ENCODE measurements at places on chromosomes 6 and 20.

- no peak for DNase-seq
Measured at GRCh38 chr20:20000211-20000968, 16.8 kb upstream of the NAA20 start.

DNA sequence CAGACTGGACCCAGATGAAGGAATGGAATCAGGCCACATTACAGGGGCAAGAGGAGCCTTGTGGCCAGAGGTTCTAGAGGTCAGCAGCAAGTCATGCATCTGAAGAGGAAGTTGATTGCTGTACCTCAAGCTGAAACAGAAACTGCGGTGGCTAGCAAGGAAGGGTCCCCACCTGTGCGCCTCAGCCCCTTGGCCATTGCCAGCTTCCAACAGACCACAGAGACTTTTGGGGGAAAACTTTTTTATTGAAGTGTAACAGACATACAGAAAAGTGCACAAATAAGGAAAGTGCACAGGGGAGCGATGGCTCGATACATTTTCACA lies 26.8 kb upstream of the SLC9A8 start:
- no peak for DNase-seq

- DNase-seq = no peak
Measured at GRCh38 chr20:63546256-63546955, 1.1 kb downstream of the SRMS start.

DNA sequence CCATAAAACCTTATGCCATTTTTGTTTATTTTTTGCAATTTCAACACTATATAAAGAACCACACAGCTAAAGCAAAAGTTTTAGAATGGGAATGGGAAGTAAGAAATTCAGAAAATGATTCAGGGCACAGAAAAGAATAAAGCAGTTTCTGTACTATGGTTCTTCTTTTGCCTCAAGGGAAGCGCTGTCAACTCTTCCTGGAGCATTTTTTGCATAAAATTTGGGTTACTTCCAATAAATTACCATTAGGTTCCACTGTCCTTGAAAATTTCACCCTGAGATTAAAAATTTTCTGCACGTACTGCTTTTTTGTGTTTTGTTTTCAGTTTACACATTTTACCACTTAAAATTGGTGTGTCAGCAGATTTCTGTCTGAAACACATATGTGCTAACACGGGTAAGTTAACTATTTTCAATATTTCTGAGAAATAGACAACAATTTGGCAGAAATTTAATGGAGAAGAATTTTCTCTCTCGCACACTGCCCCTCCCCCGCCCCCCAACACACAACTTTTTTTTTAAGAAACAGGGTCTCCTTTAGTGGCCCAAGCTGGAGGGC lies 79.6 kb downstream of the ADAT2 start:
- DNase-seq = no peak

GRCh38 chr6:2546901-2547300 lies 203.8 kb downstream of the MYLK4 start:
- DNase-seq = no peak

GRCh38 chr6:1509241-1509640 lies 100.5 kb upstream of the FOXC1 start:
- DNase-seq = no peak

- DNase-seq = no peak
Measured at GRCh38 chr6:22409486-22409885, 112.7 kb upstream of the PRL start.

- peak; percentile 86 for DNase-seq
Measured at GRCh38 chr20:41232973-41233926, 84.3 kb downstream of the ZHX3 start.

DNA sequence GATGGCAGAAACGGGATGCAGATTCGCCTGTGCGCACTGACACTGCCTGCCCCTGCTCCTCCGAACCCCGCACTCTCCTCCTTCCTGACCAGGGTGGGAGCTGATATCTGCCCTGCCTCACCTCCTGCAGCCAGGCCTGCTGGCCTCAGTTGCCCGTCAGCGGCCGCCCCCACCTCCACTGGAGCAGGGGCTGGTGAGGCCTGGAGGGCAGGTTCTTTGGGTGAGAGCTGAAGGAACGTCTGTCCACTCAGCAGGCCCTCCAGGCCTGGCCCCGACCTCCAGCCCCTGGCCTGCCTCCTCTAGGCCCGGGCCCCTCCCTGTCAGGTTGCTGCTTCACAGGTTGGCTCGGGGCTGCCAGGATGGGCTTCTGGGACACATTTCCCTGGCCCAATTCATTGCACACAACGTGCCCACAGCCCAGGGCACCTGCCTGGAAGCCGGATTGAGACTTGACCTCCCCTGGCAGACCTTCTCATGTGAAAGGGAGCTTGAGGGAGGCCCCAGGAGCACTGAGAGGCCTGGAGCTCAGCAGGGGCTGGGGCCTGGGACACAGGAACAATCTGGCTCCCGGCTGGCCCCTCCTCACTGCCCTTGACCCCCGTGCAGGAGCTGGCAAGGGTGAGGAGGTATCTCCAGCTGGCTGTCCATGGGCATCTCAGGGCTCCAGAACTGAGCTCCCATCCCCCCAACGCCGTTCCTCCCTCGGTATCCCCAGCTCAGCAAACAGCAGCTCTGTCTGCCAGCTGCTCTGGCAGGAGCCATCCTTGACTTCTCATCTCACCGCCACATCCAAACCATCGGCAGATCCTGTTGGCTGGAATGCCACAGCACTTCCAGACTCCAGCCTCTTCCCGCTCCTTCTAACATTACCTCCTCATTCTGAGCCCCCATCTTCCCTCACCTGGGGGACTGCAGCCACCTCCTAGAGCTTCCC lies 39.5 kb downstream of the SPDEF start:
- DNase-seq = no peak

DNA sequence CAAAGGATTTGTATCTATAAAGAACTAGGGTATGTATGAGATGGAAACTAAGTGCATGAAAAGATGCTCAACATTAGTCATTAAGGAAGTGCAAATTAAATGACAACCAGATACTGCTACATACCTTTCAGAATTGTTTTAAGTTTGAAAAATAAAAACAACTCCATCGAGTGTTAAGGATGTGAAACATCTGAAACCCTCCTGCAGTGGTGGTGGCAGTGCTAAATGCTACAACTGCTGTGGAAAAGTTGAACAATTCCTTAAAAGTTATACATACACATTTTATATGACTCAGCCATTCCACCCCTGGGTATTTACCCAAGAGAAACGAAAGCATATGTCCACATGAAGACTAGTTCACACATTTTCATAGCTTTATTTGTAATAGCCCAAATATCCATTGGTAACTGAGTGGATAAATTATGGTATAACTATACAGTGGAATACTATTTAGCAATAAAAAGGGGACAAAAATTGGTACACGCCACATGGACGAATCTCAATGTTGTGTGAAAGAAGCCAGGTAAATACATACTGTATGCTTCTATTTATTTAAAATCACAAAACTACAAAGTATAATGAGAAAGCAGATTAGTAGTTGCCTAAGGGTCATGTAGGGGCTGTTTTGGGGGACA lies 10.6 kb downstream of the ARMH2 start:
- DNase-seq = no peak

DNA sequence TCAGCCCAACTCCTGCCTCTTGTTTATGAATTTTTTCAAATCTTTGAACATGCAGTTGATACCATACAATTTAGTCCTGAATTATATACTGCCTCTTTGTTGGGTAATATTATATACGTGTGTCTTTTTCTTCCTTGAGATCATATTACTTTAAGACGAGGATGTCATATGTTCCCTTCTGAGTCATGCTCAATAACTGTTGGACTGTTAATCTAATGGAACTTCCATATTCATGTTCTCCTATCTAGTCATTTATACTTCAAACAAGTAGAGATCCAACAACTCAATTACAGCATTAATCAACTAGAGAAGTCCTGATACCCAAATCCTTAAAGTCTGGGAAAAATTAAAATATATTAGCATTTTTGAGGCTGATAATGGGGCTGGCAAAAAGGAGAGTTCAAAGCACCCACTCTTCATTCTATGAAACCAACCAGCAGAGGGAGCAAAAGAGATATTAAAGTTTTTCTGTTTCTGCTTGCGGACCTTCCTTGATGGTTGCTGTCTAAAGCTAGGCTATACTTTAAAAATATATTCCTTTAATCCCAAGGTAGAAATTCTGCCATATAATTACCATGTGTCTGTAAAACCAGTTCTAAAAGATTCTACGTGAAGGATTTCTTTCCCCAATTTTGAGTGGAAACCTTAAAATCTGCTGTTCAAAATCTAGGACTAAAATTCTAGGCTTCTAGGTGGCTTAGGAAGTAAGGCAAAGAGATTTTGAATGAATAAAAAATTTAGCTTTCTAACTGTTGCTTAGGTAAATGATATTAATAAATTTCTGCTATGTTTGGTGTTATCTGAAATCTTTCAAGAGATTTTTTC lies 498.9 kb downstream of the BCKDHB start:
- no peak for DNase-seq

DNA sequence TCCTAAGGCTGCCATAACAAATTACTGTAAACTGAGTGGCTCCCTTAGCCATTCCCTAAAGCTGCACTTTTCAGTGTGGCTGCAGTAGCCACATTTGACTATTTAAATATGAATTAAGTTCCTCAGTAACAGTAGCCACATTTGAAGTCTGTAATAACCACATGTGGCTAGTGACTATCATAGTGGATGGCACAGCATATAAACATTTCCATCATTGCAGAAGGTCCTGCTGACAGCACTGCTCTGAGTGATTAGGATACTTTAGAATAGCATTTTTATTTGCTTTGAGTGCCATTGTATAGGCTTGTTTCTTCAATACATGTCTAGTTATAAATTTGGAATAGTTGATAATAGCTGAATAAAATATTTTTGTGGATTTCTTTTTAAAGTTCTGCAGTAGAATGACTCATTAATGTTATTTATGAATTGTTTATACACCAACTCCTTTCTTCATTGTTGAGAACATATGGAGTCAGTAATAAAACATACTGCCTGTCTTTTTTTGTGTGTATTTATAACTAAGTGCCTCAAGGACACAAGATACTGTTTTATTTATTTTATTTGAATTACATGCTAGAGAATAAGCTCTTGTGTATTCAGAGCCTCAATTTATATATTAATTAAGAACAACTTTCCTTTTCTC lies 217.2 kb downstream of the CDKAL1 start:
- DNase-seq = no peak

DNA sequence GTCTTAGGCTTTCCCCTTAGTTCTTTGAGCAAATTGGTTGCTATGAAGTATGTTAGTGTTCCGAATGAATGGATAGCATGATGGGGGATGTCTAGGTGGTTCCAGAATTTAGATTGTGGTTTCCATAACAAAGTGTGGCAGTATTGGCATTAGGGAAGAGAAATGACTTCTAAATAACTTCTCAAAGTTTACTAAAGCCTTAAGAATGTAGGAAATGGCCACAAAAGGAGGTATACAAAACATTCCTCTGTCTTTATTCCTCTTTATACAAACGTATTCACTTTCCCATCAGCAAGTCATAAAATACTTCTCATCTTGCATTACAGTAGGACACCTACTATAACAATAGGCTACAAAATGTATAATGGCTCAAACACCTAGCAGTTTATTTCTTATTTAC lies 279.6 kb downstream of the ESR1 start:
- no peak for DNase-seq
